Thyroid gland (tissue), 4 donors: ENCODE measurements at places on chromosomes 7 and 10. TPM values are rescaled to one million over a fixed set of nuclear protein-coding genes. Genes with fewer than 3 reads are reported as not detected.

The MBL2 gene
- not detected for total RNA-seq

The SCIN gene
- total RNA-seq: 1.3 TPM

DNA sequence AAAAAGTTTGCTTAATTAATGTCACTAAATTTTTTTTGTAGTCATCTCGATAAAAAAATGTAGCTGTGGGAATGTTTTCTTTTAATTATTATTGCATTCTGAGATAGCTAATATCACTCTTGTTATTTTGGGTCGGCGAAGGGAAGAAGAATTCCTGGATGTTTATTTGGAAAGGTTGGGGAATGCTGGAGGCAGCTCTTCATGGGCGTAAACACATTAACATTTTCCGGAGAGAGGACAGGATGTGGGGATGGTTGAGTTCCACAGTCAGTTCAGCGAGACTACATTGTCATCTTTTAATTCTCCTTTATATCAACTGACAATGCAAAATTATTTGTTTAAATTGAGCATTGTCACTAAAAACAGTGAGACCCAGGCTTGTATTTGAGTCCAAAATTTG, 72.5 kb downstream of the RAMP3 start:
- H3K4me1 ChIP-seq: no peaks in the 10 kb centered on the region
- no peak overlapping the region for H3K4me3 ChIP-seq
- H3K27me3 ChIP-seq: no peaks in the 10 kb centered on the region
- no peak for DNase-seq
- H3K36me3 ChIP-seq: no peaks in the 10 kb centered on the region
- no peak overlapping the region for H3K27ac ChIP-seq

The ZNF488 gene
- not detected for total RNA-seq

DNA sequence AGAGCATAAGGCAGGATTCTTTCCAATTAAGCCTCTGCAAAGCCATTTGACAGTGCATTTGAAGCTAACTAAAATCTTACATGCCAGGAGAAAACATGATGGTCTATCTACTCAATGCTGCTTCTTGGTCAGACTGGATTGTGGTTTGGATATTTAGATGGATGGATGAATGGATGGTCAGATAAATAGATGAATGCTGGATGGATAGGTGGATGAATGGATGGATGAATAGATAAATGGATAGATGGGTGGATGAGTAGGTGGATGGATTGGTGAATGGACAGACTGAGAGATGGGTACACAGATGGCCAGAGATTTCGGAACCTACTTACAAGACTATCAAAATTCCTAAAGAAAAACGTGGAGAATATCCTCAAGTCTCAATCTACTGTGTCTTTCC, 127.6 kb downstream of the SFMBT2 start:
- no peaks in the 10 kb centered on the region for H3K36me3 ChIP-seq
- no peak overlapping the region for H3K4me3 ChIP-seq
- peaks cover 4% of the 10 kb centered on the region for H3K4me1 ChIP-seq
- no peak overlapping the region for H3K27ac ChIP-seq

The CALHM3 gene
- total RNA-seq: not detected

The CRYGN gene
- 45.5 TPM for total RNA-seq

DNA sequence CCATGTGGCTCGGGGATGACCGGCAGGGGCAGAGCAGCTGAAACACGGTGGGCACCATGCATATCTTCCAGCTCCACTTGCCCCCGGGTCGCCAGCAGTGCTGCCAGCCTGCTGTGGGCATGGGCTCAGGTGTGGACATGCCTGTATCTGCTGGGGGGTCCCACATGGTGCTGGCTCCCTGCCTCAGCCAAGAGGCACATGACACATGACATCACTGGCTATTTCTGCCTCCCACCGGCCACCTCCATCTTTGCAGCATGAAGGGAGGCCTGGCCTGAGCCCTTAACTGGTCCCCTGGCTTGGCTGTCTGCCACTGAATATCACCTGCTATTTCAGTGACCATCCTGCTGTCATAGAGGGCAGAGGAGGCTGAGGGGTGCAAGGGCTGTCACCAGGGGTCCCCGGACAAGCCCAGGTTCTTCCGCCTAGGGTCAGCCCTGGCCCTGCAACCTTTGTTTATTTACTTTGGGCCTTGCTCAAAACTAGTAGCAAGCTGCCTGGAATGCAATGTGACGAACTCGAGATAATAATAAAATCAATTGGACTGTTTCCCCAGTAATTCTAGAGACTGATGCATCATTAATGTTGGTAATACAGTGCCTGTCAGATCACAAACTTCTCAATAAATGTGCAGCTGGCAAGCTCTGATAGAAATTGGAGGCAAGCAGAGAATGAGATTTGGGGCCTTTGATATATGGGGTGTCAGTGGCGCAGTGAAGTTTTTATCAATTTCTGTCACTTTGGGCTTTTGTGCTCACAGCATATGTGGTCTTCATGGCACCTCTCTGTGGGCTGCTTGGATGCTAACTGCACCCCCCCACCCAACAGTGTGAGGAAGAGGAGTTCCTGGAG, 28.5 kb downstream of the ZMIZ1 start:
- no peaks in the 10 kb centered on the region for H3K27me3 ChIP-seq
- no peak overlapping the region for H3K27ac ChIP-seq
- peaks cover 82% of the 10 kb centered on the region for H3K4me1 ChIP-seq
- H3K36me3 ChIP-seq: no peaks in the 10 kb centered on the region
- H3K4me3 ChIP-seq: no peak overlapping the region

The SPDYE18 gene
- 1.2 TPM for total RNA-seq

The MYL7 gene
- total RNA-seq: not detected

GRCh38 chr7:116193329-116194087, 16.8 kb upstream of the TES start:
- no peak overlapping the region for H3K4me3 ChIP-seq
- H3K27me3 ChIP-seq: no peaks in the 10 kb centered on the region
- no peak overlapping the region for H3K27ac ChIP-seq

The MYPN gene
- not detected for total RNA-seq

DNA sequence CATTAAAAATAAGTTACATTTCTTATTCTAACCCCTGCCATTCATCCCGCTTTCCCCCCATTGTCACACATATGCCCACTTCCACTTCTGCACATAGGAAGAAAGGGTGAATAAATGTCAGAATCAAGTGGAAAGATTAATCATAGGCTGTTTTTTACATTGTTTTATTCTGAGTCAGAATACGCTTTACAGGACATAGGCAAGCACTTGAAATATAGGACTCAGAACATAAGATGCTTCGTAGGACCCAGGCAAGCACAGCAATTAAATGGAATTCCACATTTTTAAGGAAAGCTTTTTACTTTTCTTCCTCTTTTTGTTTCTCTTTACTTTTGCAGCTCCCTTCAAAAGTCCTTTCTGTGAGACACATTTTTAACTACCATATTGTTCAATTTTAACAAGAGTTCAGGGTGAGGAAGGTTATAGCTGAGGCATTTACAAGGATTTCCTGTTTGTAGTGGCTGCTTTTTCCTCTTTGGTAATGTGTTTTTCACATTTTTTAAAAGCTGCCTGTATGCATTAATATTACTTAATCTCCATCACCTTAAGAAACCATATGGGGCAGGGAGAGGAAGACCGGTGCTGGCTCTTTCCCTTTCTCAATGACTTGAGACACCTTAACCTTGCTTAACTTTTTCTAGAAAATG, 130.0 kb downstream of the TES start:
- no peaks in the 10 kb centered on the region for H3K27me3 ChIP-seq
- DNase-seq: no peak
- H3K36me3 ChIP-seq: no peaks in the 10 kb centered on the region
- H3K4me1 ChIP-seq: peaks cover 16% of the 10 kb centered on the region
